ENCODE measurements at places on chromosomes 1 and 21.

- no peak for DNase-seq
These were observed 12.3 kb downstream of the MAN1C1 start for GRCh38 chr1:25628741-25629421.

- no peak for DNase-seq
These were observed 25.5 kb upstream of the ZC3H12A start for GRCh38 chr1:37448691-37449417.

DNA sequence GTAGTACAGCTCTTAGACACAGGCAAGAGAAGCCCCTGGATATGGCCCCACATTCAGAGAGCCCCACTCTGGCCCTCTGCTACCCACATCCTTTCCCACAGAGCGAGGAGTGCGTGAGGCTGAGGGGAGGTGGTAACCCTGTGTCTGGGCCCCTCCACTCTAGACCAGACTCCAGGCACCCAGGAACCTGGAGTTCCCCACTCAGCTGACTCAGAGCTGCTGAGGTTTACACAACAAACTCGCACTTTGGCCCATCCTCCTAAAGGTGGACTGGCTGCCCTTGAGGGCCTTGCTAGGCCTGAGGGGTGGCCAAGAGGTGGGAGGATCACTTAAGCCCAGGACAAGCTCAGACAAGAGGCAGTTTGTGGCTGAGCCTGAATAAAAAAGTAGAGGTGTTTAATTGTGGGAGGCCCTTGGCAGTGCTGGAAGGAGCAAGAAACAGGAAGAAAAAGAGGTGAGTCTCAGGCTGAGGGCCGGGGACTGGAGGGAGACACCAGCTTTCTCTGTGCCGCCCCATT, 10.7 kb downstream of the MR1 start:
- peak; percentile 82 for DNase-seq

- no peak for DNase-seq
These were observed 7.2 kb upstream of the XCL2 start for GRCh38 chr1:168550971-168551370.

DNA sequence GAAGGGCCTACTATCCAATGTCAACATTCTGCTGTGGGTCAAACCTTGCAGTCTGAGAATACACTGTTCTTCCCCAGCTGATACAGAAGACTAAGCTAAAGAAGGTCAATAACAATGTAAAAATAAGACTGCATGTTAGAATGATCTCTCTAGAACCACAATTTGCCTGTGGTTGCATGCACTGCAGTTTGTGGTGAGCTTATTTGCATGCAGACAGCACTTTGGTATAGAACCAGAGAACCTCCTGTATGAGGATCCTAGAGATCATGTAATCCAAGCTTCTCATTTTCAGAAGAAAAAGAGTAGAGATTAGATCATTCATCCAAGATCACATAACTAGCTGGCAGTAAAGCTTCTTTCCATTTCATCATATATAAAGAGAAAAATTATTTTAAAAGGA, 15.8 kb downstream of the SYNJ1 start:
- DNase-seq, result no peak

GRCh38 chr1:198449261-198449660, 91.2 kb downstream of the ATP6V1G3 start:
- DNase-seq, result no peak

- no peak for DNase-seq
These were observed 5.5 kb downstream of the SGIP1 start for GRCh38 chr1:66539491-66539890.

- no peak for DNase-seq
These were observed 40.1 kb downstream of the ARHGEF16 start for GRCh38 chr1:3494321-3495308.

DNA sequence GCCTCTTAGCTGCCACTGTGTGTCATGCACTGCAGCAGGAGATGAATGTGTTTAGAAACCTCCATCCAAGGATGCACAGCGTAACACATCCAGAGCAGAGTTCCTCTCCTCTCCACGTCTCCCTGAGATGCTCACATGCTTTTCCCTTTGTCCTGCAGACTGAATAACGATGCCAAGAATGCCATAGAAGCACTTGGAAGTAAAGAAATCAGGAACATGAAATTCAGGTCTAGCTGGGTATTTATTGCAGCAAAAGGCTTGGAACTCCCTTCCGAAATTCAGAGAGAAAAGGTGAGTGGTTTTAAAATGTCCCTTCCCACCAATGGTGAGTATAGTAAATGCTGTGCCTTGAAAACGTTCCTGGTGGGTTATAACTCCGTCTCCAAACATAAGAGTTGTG, 13.4 kb upstream of the MX2 start:
- no peak for DNase-seq

DNA sequence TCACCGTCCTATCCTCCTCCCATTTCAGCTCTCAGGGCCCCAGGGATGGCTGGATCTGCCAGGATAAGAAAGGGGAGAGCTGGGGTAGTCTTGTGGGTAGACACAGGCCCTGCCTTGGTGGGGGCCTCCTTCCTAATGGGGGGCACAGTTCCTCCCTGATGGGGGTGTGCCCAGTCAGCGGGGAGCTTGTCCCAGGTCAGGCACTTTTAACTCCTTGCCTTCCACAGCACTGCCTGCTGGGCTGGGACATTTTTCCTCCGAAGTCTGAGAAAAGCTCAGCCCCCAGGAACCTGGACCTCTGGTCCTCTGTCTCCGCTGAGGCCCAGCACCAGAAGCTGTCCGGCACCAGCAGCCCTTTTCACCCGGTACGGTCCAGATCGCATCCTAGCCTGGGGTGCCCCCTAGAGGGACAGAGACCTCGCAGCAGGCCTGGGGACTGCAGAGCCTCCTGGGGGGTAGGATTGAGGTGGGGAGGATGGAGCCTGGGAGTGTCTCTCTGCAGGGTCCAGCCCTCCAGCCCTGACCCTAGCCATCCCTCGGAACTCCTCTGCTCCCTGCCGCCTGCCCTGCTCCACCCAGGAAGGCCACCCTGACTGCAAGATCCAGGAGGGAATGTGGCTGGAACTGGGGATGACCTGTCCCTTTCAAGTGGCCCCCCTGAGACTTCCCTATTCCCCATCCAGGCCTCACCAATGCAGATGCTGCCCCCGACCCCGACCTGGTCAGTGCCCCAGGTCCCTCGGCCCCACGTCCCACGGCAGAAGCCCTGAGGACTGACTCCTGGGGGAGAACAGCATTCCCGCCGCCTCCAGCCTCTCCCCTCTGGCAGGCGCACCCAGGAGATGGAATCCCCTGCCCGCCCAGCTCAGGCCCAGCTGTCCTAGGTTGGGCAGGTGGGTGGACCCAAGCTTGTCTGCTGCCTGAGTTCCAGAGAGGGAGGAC, 12.0 kb downstream of the MIIP start:
- no peak for DNase-seq

GRCh38 chr21:46648539-46648938, 13.1 kb downstream of the PRMT2 start:
- no peak for DNase-seq

- no peak for DNase-seq
These were observed 37.6 kb downstream of the PUM1 start for GRCh38 chr1:31027693-31028526.

- DNase-seq, result no peak
These were observed 14.7 kb downstream of the CACHD1 start for GRCh38 chr1:64484651-64485050.
